ENCODE measurements at places on chromosomes 16 and 17.

DNA sequence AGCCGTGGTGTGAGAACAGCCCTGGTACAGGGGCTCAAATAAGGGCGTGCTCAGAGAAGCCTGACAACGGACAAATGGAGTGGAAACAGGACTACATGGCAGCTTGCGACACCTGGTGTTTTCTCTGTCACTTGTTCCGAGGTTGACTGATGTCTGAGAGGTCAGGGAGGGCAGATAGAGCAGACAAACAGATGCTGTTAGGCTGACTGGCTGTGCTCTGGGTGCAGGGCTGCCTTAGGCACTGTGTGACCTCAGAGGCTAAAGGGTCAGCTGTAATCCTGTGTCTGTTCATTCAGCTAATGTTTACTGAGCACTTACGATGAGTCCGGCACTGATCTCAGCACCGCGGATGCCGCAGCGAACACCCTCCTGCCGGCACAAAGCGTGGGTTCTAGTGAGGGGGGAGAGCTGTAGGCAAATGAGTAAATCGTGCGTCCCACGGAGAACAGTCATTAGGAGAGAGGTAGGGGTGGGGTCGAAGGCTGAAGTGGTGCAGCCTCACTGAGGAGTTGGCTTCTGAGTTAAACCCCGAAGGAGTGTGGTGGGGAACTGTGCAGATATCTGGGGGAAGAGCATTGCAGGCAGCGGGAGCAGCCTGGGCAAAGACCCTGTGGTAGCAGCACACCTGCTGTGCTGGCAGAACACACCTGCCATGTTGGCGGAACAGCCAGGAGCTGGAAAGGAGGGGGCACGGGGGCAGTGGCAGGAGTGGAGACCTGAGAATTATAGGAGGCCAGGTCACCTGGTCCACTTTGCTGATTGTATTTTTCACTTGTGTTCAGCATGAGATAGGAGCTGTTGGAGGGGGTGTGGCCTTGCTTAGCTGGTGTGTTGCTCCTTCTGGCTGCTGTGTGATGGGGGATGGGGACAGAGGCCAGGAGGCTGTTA, 35.0 kb downstream of the GPT2 start:
- DNase-seq: no peak

DNA sequence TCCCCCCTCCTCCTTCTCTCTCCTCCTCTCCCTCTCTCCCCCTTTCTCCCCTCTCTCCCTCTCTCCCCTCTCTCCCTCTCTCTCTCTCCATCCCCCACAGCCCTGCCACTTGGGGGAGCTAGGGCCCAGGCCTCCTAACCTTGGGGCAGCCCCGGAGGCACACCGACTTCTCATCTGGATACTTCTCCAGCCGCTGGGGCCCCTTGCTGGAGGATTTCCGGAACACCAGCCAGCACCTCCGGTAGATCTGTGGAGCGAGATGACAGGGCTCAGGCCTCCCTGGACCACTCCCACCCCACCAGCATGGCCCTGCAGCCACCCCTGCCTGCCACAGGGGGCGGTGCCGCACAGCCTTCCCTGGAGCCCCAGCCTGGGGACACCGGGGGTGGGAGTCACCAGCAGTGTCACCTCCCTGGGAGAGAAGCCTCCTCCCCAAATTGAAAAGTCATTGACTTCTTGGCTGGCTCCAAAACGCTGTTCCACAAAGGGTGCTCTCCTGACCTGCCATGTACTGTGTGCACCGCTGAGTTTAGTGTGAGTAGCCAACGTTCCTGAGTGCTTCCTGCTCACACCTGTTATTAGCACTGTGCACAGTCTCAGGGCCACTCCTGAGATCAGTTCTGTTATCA, 10.5 kb downstream of the DOK4 start:
- DNase-seq: peak; percentile 96

- DNase-seq: no peak
Observed at GRCh38 chr17:45311401-45311759, 5.4 kb downstream of the MAP3K14 start.

DNA sequence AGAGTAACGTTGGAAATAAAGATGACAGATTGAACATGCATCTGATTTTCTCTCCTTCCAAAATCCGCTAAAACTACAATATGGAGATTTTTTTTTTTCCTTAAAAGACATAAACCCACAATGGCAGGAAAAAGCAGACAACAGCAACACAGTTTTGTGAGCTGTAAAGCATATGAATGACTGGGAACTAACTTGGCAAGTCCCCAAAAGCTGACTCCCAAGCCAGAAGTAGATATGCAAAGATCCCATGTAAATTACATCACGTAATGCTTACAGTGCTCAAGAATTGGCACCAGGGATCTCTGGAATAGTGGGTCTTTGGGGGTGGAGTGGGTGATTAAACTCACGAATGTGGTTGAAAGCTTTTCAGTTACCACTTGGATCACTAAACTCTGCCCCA, 106.6 kb downstream of the ELAC2 start:
- no peak for DNase-seq

- DNase-seq: no peak
Observed at GRCh38 chr17:16447676-16448075, 32.3 kb downstream of the TRPV2 start.

DNA sequence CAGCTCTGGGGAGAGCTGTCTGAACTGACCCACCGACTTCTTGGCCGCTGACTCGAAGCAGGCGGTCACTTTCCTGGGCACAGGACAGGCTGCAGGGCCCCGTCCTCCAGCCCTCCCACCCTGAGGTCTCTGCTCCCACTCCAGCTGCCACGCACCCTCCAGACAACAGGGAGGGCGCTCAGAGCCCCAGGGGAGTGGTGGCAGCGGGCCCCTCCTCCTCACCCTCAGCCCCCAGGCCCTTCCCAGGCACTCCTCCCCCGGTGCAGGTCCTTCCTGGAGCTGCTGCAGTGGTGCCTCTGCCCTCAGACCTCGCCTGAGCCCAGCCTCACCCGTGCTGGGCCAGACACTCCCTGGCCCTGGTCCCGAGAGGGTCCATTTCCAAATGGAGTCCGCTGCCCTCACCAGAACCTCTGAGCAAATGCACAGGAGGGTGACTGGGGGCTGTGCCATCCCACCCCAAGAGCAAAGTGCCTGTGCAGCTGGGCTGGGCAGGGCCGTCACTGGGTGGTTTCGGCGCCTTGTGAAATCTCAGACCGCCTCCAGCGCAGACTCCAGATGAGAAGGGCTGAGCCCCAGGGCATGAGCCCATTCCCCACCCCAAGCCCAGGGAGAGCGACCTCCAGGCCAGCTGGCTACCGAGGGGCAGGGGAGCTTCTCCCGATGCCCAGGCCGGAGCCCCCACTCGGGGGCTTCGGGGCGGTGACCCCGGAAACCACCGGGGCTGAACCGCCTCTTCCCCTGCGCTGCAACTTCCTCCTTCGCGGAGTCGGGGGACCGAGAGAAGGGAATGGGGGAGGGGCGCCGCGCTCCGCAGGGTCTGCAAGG, 717 bp downstream of the CYBA start:
- DNase-seq: peak; percentile 35

DNA sequence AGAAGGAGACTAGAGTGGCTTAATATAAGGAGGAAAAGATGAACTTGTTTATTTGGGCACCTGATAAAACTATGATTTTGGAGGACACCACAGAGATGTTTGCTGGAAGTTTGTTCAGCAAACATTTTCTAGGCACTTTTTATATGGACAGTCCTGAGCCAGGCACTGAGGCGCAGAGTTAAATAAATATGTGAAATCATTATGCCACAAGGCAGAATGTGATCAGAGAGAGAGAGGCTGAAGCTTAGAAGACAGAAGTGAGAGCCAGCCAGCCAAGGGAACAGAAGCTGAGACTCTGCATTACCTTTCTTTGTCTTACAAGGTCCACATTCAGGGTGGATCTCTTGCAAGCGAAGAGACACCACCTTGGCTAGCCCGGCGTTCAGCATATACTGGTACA, 21.4 kb downstream of the GTF3C1 start:
- DNase-seq: no peak
